ENCODE measurements at places on chromosomes 12 and 14.

GRCh38 chr12:41402801-41403200 is 214.7 kb downstream of the PDZRN4 start:
- no peak for DNase-seq

DNA sequence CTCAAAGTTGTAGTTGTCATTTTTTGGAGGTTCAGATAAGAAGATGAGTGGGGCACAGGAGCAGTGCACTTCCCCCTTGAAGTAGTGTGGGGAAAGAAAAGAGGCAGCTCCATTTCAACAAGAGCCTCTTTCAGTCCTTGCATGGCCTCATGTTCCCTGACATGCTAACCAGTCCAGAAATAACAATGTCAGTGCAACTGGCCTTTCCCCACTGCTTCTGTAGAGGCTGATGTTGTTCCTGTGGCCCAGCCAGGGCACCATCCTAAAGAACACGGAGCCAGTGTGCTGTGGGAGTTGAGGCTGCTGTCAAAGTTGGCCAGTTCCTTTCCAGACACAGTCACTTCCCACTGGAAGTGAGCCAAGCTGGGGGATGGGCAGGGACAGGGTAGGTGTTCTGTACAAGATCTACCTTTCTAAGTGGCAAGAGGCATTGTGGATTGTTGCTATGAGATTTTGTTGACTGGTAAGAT is 77.7 kb upstream of the SLC38A2 start:
- DNase-seq, result peak; percentile 55

- no peak for DNase-seq
These were observed 700 bp downstream of the PRKAG1 start for GRCh38 chr12:49017891-49018260.

DNA sequence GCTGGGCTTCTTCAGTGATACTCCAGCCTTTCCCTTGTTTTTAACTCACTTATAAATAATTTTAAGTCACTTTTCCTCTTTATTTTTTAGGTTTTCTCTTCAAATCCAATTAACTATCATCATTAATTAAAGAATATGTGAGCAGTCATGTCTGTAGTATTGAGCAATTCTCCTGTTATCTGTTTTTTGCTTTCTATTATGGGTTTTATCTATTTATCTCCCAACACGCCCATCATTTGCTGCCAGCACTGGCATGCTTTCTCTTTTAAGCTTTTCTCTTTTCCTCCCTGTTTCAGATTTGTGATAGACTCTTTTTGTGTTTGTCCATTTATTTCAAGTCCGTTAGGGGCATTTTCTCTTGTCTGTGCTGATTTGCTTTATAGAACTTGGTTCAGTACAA is 72.3 kb downstream of the CRADD start:
- DNase-seq, result no peak

- no peak for DNase-seq
These were observed 693.4 kb downstream of the VRK1 start for GRCh38 chr14:97490521-97491070.

- DNase-seq, result no peak
These were observed 1041.5 kb downstream of the AACS start for GRCh38 chr12:126106706-126107105.

DNA sequence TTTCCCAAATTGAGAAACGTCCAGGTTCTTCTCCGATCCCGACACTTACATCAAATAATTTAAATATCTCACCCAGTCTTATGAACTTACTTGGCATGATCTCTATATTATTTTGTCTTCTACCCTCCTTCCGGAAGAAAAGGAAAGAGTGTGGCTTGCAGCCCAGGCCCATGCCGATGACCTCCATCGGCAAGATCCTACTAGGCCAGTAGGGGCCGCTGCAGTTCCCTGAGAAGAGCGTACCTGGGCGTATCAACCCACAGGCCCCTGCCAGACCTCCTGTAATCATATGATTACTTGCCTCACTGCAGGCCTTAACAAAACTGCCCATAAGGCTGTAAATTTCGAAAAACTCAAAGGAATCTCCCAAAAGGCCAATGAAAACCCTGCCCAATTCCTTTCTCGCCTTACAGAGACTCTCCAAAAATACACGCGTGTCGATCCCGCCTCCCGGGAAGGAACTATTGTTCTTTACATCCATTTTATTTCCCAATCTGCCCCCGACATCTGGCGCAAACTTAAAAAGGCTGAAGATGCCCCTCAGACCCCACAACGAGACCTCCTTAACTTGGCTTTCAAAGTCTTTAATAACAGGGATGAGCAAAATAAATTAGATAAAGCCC is 69.6 kb downstream of the MOK start:
- peak; percentile 70 for DNase-seq

DNA sequence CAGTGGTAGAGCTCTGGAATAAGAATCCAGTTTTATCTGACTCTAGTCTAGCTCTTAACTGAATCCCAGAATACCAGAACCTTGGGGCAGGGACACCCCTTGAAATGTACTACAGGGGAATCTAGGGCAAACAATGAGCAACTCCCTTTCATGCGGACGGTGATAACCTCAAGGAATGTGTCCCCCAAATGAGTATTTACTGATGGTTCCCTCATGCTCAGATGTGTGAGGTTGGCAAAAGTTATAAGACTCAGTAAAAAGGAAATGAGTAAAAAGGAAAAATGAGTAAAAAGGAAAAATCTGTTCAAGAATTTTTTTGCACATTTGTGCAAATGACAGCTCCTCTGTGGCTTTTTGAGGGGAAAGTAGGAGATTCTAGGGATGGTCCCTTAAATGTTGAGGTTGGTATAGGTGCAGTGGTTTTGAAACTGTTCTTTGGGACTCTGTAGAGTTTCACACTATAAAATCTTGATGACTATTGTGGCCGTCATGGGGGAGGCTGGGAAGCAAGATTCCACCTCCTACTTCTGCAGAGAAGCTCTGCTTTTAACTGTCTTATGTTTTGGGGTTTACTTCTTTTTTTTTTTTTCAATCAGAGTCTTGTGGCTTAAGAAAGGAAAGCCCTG is 58.6 kb downstream of the NRXN3 start:
- no peak for DNase-seq

GRCh38 chr14:50714450-50715073 is 46.5 kb upstream of the SAV1 start:
- DNase-seq, result no peak

GRCh38 chr12:3810016-3810370 is 57.1 kb upstream of the CRACR2A start:
- DNase-seq, result no peak

DNA sequence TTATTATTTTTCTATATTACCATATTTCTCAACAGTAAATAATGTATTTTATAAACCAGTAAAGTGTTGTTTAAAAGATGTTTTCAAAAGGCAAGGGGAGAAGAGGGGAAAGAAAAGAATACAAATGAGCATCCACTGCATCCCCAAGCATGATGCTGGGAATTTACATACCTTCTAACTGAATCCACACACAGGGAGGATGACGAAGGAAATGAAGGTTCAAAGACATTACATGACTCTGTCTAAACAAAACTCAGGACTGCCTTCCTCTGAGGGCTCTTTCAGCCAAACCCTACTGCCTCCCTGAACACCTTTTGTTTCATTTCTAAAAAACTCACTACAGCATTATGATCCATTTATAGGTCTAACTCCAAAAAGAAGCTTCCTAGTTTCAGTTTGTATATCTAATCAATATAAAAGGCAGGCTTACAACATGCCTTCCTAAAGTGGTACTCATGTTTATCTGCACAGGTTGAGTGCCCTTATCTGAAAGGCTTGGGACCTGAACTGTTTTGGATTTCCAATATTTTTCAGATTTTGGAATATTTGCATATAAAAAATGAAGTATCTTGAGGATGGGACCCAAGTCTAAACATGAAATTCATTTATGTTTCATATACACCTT is 30.3 kb downstream of the DICER1 start:
- no peak for DNase-seq

DNA sequence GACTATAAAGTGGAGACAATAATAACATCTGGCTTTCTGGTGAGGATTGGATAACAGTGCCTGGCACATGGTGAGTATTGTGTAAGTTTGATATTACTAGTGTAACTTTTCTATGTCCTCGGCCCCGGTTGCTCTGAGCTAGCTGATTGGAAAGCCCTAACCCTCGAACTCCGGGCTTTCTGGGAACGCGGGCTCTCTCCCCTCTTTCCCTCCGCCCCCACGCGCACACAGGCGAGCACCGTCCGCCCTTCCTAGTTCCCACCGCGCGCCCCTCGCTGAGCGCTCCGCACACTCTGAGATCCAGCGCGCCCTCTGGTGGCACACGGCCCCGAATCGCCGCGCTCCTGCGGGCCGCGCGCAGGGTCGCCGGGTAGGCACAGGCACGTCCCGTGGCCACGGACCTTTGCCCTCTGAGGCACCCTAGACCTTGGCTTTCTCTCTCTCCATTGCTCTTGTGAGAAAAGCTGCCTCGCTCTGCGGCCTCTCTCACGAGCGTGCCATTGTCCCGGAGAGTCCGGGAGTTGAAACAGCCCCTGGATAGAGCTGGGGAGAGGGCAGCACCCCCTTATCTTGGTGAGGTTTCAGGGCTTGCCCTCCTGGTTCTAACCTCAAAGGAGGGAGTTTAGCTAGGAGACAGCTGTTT is 23.2 kb upstream of the ESRRB start:
- no peak for DNase-seq

GRCh38 chr12:116731801-116732200 is 6.1 kb downstream of the SPRING1 start:
- DNase-seq, result no peak

- DNase-seq, result no peak
These were observed 294.5 kb downstream of the GALC start for GRCh38 chr14:87698481-87698880.

DNA sequence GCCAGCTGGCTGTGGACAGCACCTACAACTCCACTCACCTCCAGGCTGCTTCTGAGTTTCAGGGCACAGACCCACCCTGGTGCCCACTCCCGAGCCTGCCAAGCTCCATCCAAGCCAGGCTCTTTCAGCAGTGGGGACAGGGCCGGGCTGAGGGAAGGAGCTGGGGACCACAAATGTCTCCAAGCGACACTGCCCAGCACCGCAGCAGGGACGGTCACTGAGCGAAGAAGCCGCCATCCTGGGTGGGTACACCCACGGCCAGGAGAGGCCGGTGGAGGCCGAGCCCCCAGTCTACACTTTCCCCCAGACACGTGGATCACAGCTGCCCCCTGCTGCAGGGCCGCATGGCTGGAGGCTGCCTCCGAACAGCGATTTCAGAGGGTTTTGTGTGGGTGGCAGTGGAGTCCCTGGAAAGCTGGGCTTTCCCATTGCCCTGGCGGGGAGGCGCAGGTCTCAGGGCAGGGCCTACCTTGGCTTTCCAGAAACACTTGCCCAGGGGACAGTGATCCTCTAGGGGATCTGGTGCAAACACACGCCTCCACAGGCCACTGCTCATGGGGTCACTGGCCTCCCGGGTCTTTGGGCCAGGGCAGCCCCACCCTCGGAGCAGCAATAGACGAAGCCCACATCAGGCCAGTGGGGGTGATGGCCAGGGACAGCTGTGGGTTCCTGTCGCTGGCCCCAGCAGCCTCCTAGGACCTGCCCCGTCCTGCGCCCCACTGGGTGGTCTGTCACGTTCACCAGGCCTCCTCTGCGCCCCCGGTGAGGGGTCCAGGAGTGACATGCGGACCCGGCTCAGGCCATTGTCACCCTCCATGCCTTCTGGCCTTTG is 1.2 kb upstream of the GPR132 start:
- no peak for DNase-seq

GRCh38 chr12:52066346-52067080 is 3.3 kb upstream of the ATG101 start:
- no peak for DNase-seq

GRCh38 chr12:93645702-93646101 is 31.5 kb upstream of the CRADD start:
- no peak for DNase-seq

GRCh38 chr12:95641299-95641952 is 90.2 kb upstream of the USP44 start:
- no peak for DNase-seq

DNA sequence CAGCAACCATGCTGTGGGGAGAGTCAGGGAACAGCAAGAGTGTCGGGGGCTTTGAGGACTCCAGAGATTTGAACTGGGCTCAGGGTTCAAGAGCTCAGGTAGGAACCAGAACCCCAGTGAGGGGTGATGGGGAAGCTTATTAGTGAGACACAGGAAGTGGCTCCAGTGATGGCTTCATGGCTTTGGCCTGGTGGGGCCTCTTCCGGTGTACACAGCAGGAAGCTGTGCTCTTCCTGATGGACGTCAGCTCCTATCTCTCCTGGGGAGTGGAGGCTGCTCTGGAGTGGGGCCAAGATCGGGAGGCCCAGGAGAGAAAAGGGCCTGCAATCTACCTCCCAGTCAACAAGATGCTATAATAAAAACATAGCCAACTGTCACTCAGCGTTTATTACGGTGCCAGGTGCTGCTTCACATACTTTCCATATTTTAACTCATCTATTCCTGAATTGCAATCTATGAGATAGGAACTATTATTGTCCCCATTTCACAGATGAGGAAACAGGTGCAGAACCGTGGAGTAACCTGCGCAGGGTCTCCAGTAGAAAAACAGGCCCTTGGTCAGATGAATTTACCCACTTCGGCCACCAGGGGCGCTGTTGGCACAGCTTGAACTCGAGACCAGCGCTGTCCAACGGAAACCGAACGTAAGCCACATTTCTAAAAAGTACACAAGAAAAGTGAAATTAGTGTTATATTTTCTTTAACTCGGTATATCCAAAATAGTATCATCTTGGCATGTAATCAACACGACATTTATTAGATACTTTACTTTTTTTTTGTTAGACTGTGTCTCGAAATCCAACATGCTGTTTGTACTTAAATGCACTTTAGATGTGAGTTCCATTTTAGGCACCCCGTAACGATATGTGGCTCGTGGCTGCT is 63.6 kb upstream of the DLK1 start:
- DNase-seq, result peak; percentile 65

GRCh38 chr14:78029601-78030372 is 140.4 kb upstream of the NRXN3 start:
- no peak for DNase-seq

DNA sequence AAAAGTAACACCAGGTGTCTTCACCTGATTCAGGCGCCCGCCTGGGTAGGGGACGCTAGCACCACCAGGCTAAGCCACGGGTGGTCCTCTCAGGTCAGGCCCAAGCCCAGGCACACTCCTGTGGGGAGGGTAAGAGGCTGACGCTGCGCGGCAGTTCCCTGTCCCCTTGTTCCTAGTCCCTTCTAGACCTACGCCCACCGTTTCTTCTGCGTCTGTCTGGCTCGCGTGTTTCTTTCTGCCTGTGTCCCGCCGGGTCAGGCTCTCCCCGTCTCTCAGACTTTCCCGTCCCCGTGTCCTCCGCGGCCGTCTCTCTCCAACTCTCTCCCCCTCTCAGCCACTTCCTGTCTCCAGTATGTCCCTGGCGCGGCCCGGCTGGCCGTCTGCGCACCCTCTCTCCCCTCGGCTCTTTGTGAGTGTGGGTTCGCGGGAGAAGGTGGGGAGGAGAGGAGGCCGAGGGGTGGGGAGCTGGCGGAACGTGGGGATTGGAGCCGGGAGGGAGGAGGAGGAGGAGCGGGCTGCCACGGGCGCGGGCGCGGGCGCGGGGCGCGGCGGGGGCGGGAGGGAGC is 3.1 kb upstream of the TNS2 start:
- DNase-seq, result peak; percentile 91

GRCh38 chr12:26918321-26919215 is 19.2 kb downstream of the INTS13 start:
- DNase-seq, result no peak

GRCh38 chr14:72173038-72173720 is 240.9 kb downstream of the RGS6 start:
- DNase-seq, result no peak

GRCh38 chr14:42664190-42664589 is 1057.5 kb downstream of the LRFN5 start:
- no peak for DNase-seq

Data from breast epithelium (tissue), 4 donors.